ENCODE measurements at places on chromosomes 12 and 14.

GRCh38 chr14:31484754-31485153, 3.1 kb downstream of the GPR33 start:
- DNase-seq = no peak

- DNase-seq = no peak
Measured at GRCh38 chr12:57343703-57344378, 87.0 kb downstream of the R3HDM2 start.

GRCh38 chr12:3043406-3043805, 33.8 kb upstream of the TSPAN9 start:
- DNase-seq = no peak

DNA sequence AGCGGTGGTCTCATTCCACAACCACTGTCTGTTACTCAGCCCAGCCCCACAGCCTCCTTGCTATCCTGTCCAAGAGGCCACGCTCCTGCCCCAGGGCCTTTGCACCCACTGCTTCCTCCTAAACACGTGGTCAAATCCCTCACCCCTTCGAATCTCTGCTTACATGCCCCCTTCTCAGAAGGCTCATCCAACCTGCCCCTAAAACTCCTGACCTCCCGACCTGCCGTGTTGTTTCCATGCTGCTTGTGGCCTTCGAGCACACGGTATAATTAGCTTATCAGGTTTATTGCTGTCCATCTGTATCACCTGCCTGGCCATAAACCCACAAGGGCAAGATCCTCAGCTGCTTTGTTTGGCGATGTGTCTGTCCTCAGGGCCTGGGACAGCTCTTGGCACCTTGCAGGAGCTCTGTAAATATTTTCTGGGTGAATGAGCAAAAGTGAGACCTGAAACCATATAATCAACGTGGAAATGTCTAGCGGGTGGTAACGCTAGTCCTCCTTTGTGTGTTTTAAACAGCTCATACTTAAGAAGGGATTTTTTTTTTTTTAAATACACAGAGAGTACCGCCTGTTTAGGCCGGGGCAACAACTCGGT, 36.0 kb downstream of the SCARB1 start:
- DNase-seq = no peak

GRCh38 chr12:13851828-13852227, 129.6 kb downstream of the GRIN2B start:
- no peak for DNase-seq

- no peak for DNase-seq
Measured at GRCh38 chr14:52248057-52248456, 19.4 kb upstream of the PTGDR start.

- DNase-seq = no peak
Measured at GRCh38 chr12:15534322-15534721, 212.0 kb downstream of the PTPRO start.

DNA sequence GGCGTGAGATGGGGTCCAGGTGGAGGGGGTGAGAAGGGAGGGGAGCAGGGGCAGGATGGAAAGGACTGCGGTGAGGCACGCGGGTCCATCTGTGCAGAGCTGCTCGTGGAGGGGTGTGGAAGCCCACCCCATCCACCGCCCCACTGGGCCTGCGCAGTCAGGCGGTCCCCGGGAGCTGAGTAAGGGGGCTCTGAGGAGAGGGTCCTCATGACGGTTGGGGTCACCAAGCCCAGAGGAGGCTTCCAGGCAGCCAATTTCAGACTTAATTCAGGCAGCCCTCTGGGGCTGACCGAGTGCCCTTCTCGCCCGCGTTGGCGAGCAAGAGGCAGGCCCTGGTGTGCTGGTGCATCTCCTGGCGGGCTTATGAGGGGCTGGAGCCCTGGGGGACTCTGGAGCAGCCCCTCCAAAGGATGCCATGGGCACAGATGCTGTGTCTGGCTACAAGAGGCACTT, 115.5 kb downstream of the KIF26A start:
- no peak for DNase-seq

DNA sequence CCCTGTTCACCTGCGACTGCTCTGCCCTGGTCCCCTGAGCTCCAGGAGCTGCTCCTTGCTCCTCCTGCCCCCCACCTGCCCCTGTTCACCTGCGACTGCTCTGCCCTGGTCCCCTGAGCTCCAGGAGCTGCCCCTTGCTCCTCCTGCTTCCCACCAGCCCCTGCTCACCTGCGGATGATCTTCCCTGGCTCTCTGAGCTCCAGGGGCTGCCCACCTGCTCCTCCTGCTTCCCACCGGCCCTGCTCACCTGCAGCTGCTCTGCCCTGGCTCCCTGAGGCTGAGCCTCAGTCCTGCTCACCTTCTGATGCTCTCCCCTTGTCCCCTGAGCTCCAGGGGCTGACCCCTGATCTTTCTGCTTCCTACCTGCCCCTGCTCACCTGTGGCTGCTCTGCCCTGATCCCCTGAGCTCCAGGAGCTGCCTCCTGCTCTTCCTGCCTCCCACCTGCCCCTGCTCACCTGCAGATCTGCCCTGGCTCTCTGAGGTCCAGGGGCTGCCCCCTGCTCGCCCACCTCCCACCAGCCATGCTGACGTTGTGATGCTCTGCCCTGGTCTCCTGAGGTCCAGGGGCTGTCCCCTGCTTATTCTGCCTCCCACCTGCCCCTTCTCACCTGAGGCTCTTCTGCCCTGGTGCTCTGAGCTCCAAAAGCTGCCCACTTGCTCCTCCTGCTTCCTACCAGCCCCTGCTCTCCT, 219.2 kb downstream of the TMEM121 start:
- DNase-seq = no peak

- DNase-seq = no peak
Measured at GRCh38 chr12:26198742-26199141, 3.4 kb downstream of the SSPN start.

- no peak for DNase-seq
Measured at GRCh38 chr12:96289067-96289466, 94.9 kb downstream of the ELK3 start.

GRCh38 chr12:26274441-26275312, 79.3 kb downstream of the SSPN start:
- DNase-seq = no peak

GRCh38 chr12:68915055-68915454, 17.9 kb downstream of the CPM start:
- DNase-seq = no peak

DNA sequence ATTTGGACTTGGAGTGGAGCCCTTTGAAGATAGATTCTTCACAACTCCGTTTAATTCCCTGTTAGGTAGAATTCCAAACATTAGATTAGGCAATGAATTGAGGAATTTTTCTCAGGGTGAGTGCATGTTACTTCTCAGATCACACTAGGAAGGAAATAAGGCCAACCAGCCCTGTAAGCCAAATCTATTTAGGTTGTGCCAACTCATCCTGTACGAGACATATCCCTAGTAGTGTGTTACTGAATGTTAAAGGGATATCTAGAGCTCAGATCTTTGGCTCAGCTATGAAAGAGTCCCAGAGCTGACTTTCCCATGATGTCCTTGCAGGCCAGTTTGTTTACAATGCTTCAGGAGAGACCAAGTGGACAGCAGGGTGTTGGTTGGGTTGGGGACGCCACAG, 45.6 kb downstream of the GPHB5 start:
- DNase-seq = no peak

- no peak for DNase-seq
Measured at GRCh38 chr14:22506778-22507351, 82.2 kb downstream of the DAD1 start.

DNA sequence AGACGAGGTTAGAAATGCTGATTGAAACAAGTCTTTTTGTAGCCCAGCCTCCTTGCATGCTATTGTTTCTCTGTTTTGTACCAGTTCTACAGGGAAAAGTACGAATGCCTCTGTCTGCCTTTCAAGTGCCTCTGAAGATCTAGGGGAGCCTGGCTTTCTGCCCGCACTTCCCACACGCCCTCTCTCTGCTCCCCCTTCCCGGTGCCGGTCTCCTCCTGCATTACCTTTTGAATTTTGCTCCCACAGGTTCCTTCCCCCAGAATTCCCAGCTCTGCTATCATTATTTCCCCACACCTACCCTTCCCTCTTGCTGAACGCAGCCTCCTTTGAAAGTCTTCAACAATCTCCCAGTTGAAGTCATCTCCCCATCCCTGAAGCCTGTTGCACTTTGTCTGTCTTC, 689.7 kb downstream of the BCL11B start:
- DNase-seq = no peak

GRCh38 chr12:93440043-93440835, 1.5 kb downstream of the UBE2N start:
- DNase-seq = no peak

- DNase-seq = no peak
Measured at GRCh38 chr12:77042833-77043232, 22.5 kb downstream of the E2F7 start.

- DNase-seq = no peak
Measured at GRCh38 chr12:93682846-93683261, 5.7 kb downstream of the CRADD start.

- no peak for DNase-seq
Measured at GRCh38 chr12:51639361-51639760, 48.3 kb downstream of the SCN8A start.

GRCh38 chr14:84789012-84789411, 740.9 kb upstream of the FLRT2 start:
- no peak for DNase-seq

DNA sequence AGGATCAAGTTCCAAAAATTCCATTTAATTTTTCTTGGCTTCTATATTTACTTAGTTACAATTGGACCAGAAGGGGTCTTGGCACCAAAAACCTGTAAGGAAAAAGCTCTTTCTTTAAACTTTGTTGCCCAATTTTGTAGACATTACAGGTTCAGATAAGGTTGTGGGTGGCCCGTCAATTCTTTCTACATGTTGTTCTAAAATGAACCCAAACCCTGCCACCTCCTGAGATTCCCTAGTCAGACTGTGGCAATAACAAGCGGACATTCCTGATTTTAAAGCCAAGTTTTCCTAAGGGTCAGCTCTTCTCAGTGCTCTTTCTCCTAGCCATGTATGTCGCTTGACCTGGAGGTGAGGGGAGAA, 45.0 kb upstream of the GSG1 start:
- no peak for DNase-seq

DNA sequence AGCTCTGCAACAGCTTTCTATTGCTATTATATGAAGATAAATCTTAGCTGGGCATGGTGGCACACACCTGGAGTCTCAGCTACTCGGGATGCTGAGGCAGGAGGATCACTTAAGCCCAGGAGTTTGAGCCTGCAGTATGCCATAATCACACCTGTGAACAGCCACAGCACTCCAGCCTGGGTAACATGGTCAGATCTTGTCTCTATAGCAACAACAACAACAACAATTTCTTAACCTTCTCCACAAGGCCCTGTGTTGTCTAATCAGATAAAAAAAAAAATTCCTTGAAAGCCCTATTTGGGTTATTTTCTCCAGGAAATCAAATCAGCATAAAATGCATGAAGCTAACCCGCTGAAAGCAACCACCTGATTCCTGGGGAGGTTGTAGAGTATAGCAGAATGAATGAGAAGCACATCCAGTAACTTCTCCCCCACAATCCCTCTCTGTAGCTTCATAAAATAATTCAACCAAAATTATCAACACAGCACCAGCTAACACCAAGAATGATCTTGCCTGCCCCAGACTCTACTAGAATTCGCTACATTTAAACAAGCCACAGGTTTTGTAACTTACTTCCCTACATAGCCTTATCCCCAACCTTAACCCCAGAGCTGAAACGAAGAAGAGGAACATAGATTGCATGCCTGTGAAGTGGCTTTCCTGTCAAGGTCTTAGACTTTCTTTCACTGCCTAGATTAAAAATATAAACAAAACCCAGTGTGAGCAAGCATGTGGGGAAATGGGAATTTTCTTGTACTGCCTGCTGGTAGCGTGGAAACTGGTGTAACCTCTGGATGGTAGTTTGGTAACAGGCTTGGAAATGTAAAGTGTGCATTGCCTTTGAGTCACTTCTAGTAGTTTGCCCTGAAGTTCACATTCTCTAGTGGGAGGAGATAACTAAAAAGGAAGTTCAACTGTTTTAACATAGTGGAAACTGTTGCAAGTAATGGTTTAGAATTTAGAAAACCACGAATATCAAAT, 6.0 kb upstream of the STK38L start:
- no peak for DNase-seq

DNA sequence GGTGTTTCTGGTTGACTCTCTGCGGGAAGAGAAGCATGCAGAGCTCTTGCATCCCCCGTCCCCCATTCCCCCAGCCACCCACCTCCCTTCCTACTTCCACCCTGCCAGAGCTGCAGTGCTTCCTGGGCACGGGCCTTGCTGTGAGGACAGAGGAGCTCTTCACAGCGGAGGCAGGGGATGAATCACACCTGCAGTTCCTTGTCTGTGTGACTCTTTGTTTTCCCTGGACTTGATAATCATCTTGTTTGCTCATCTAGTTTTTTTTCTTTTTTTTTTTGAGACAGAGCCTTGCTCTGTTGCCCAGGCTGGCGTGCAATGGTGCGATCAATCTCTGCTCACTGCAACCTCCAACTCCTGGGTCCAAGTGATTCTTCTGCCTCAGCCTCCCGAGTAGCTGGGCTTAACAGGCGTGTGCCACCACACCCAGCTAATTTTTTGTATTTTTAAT, 27.8 kb downstream of the ANKRD9 start:
- no peak for DNase-seq

DNA sequence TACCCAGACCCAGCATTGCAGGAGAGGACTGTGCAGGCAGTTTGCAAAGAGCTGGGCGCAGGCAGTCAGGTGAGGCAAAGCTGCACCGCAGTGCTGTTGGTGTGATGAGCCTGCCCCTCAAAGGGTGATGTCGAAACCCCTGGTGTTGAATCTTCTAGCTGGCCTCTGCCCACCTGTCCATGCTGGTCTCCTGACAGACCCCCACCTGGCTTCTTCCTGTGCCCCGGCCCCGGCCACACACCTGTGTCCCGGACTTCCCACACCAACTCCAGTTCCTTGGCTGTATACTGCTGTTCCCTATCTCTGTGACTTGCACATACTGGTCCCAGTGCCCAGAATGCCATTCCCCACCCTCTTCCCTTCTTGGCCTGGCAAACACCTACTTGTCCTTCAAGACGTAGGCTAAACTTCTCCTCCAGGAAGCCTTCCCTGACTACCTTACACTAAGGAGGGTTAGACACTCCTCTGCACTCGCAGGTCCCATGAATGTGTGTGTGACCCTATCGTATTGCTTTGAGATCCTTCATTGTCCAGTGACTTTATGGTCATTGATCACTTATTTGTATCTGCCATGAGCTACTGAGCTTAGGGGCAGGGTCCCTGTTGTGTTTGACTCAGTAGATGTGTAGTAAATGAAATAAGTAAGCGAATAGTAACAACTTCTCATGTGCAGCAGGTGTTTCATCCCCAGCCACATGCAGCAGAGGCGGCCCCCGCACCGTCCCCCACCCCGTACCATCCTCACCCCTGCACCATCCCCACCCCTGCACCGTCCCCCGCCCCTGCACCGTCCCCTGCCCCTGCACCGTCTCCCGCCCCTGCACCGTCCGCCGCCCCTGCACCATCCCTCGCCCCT, 37.4 kb downstream of the ESRRB start:
- no peak for DNase-seq

- DNase-seq = no peak
Measured at GRCh38 chr14:70555890-70556289, 21.1 kb upstream of the ADAM20 start.

DNA sequence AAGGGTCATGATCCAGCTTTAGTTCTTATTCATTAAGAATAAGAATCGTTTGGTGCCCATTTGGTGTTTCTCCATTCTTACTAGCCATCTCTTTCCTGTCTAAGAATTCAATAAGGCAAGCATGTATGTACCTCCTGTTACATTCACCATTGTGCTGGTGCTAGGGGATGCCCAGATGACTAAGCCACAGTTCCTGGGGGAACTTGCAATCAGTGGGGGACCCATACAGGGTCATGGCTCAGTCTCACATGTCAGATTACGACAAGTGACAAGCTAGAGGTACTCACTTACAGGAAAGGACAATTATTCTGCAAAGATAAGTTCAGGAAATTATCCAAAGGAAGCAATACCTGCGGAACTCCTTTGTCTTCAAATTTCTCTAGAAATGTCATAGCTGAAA, 125.4 kb downstream of the STXBP6 start:
- no peak for DNase-seq

GRCh38 chr12:22672951-22673350, 48.0 kb downstream of the ETNK1 start:
- DNase-seq = no peak

Data from activated T-helper 1 cell treated with anti-CD3 and anti-CD28 coated beads, Interleukin-2, amount 50 U/mL, for 16 hours (primary cell).